ENCODE measurements at places on chromosomes 2 and 18. TPM values are rescaled to one million over a fixed set of nuclear protein-coding genes. Genes with fewer than 3 reads are reported as not detected.

DNA sequence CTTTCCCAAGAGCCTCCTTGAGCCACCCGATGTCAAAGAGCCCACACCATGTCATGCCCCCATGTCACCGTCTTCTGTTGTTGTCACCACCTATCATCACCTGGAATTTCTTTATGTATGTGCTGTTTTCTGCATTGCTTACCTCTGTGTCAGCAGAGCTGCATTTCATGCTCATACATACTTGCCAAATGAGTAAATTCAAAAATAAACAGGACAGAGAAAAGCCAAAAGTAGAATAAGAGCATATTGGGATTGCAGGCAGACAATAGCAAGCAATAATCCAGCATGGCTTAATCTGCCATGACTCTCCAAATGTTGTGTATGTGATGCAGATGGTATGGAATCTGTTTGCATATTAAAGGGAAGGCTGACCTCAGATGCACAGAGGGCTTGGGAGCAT, 15.3 kb upstream of the RGPD4 start:
- DNase-seq = no peak

GRCh38 chr2:173752152-173752551, 213.0 kb downstream of the SP3 start:
- no peak for DNase-seq

RND3 gene
- total RNA-seq = 331 TPM

HOXD12 gene
- not detected for total RNA-seq

SPTBN1 gene
- 241 TPM for total RNA-seq

- DNase-seq = no peak
Observed at GRCh38 chr2:152034257-152034801, 64.5 kb downstream of the CACNB4 start.
